IPS-NIHi11 (cell line): ENCODE measurements at places on chromosomes 2 and 18.

GRCh38 chr2:70690846-70691245 lies 77.2 kb downstream of the ADD2 start:
- no peak for DNase-seq

GRCh38 chr2:100560216-100560830 lies 2.5 kb upstream of the PDCL3 start:
- no peak for DNase-seq

DNA sequence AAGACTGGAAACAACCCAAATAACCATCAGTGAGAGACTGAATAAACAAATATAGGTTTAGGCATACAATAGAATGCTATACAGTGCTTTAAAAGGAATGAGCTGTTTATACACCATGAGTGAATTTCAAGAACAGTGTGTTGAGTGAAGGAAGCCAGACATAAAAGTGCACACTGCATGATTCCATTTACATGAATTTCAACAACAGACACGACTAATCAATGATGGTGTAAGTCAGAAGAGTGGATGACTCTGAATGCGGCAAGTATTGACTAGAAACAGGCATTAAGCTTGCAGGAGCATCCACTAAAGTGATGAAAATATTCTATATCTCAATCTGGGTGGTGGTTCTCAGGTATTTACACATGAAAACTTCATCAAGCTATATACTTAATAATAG lies 142.7 kb upstream of the SLC39A10 start:
- no peak for DNase-seq

GRCh38 chr2:118059919-118060478 lies 28.3 kb upstream of the INSIG2 start:
- no peak for DNase-seq

GRCh38 chr2:30230497-30231211 lies 680 bp upstream of the LBH start:
- DNase-seq: peak; percentile 78

DNA sequence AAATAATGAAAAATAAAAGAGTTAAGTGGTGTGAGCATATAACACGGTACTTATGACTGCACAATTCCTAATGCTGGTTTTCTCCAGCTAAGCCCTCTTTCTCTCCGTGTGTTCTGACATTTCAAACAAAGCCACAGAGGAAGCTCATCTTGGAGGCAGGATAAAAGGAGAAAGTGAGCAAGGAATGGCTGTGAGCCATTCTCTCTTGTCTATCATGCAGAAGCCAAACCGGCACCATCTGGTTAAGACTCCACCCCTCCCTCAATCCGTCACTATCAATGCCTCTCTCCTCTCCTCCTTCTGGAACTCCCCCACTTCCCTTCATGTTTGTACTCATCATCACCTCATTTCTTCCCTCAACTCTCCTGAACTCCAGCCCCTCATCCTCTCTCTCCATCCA lies 210.4 kb downstream of the TMEM163 start:
- no peak for DNase-seq

- no peak for DNase-seq
Measured at GRCh38 chr18:23127090-23127489, 8.2 kb upstream of the CABLES1 start.

GRCh38 chr2:199404841-199405240 lies 52.9 kb downstream of the SATB2 start:
- DNase-seq: no peak
